ENCODE measurements at places on chromosomes 3 and 15.

DNA sequence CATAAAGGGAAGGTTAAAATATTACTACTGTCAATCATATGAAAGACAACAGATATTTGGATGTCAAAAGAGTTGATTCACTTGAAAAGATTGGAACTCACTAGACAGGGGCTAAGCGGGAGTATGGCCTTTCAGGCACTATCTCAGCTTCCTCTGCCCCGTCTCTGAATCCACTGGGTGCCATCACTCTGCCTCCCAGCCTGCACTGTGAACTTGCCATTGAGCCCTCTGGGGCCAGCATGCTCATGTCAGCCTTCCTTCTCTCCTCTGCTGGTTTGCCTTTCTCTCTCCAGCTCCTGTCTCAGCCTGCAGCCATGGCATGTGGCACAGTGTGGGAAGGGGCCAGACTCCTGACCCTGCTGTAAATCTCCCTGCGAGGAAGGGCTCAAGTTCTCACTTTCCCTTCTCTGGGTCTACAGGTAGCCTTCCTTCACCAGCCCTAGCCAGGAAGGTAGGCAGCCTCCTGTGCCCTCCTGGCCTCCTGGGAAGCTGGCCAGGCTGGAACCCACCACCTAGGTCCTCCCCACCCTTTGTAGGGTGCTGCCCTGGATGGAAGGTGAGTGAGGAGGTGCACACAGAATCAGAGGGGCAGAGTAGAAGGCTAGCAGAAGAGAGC lies 54.0 kb upstream of the SLCO2A1 start:
- no peak for DNase-seq

GRCh38 chr3:16413321-16413720 lies 100.2 kb downstream of the RFTN1 start:
- no peak for DNase-seq

GRCh38 chr15:60179786-60180391 lies 175.8 kb downstream of the FOXB1 start:
- DNase-seq, result peak; percentile 44

DNA sequence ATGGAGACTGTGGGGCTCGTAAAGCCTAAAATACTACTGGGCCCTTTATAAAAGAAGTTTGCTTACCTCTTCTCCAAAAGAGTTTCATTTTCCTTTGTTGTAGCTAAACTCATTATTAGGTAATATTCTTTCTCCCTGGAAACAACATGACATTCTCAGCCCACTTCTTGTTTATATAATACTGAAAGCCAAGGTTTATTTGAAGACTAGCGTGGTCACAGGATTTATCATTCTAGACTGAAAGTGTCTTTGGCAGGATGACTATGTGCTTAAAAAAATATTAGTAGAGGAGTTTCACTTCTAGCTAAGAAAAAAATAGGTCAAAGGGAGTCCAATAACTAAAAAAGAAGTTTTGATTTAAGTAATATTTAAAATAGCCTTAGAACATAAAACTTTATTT lies 1085.2 kb upstream of the CADM2 start:
- DNase-seq, result no peak

DNA sequence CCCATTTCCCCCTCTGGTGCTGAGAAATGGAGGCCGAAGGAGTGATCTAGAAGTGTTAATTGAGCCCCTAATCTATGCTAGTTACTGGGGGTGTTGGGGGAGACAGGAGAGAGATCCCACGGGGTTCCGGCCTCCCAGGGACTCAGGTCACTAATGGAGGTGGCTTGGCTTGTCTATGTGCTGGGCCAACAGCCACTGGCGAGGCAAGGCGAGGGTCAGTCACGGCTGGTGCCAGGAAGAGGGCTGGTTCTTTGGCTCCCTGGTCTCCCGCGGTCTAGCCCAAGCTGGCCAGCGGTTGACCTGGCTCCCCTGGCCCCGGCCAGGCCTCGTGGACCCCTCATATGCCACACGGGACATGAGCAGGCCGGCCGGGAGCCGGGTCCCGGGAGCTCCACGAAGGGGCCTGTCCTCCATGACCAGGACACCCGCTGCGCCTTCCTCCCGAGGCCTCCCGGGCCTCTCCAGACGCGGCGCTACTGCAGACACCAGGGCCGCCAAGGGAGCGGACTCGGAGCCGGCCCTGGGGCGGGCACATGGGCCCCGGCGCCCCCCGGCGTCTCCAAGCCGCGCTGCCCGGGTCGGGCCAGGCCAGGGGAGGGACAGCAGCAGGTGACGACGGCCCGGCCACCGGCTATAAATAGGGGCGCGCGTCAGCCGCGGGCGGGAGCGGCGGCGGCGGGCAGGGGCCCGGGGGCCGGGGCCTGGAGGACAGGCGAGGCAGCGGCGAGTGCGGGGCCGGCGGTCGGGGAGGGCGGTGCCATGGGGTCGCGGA lies at the start of gene ALPK3:
Gene ALPK3 (plus strand): TSS at position 663 of the 772 bp plus-strand sequence. CDS start 97 bp downstream, at position 760.
- no peak for DNase-seq

DNA sequence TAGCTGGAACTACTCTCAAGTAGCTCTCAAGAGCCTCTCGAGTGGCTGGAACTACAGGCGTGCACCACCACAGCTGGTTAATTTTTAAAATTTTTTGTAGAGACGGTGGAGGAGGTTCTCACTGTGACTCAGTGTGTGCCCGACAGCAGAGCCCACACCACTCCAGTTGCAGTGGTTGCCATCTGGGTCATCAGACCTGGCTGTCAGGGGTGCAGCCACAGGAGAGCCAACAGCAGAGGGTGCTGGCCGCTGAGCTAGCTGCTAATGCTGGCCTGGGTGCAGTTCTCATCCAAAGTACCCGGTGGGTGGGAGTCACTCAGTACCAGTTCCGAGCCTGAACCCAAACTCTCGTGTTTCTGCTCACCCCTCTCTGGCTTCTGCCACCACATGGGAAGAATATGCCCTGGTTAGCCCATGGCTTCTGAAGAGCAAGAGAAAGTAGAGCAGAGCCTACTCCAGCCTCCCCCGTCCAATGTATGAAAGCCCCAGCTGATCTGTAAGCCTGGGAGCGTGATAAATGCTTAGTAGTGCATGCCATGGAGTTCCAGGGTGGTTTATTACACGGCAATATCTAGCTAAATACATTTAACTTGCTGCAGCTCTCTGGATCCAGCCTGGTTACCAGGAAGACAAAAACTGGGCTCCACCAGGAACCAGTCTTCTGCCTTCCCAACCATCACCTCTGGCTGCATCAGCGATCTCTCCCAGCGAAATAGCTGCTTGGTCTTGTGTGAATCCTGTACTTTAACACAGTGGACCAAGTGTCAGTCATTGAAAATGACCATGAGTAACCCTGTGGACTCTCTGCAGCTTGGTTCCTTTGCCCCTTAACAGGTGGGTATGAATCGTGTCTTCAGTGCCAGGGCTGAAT lies 17.1 kb downstream of the UMPS start:
- no peak for DNase-seq

- no peak for DNase-seq
Observed at GRCh38 chr15:101191242-101191641, 60.6 kb downstream of the CHSY1 start.

GRCh38 chr15:89091627-89092220 lies 3.5 kb downstream of the ABHD2 start:
- DNase-seq, result no peak

DNA sequence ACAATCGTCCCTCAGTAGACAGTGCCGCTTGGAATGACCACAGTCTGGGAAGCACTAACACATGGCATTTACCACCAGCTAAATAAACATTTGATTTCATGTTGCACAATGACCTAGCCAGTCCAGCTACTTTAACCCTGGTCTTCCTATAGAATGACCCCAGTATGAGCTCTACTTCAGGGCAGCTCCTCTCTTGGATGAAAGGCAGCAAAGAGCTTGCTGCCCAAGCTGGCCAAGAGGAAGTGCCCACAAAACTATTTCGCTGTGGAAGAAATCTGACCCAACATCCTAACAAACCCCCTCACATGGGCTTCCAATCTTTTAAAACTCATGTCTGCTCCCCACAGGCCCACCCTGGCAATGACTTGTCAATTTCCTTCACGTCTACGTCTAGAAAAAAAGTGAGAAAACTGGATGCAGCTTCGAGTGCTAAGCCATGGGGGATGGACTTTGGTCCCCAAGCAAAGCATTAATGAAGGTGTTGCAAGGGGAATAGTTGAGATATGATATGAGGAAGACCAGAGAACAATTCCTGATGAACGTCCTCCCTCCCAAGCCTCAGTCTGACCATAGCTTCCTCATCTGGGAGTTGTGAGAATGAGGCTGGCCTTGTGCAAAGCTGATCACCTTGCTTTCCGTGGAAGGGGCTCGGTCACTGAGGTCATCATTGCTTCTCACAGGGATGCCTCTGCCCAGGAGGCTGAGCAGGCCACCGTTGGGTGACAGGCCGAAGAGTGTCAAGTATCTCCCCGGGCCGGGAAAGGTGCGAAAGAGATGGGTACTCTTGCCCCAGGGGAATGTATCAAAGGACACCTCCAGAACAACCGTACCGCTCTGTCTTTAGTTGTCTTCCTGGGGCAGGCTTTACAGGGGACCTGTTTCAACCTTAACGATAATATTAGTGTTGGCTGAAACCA lies 964 bp downstream of the SLC25A20 start:
- no peak for DNase-seq

GRCh38 chr3:188712248-188712924 lies 459.4 kb upstream of the TPRG1 start:
- no peak for DNase-seq

DNA sequence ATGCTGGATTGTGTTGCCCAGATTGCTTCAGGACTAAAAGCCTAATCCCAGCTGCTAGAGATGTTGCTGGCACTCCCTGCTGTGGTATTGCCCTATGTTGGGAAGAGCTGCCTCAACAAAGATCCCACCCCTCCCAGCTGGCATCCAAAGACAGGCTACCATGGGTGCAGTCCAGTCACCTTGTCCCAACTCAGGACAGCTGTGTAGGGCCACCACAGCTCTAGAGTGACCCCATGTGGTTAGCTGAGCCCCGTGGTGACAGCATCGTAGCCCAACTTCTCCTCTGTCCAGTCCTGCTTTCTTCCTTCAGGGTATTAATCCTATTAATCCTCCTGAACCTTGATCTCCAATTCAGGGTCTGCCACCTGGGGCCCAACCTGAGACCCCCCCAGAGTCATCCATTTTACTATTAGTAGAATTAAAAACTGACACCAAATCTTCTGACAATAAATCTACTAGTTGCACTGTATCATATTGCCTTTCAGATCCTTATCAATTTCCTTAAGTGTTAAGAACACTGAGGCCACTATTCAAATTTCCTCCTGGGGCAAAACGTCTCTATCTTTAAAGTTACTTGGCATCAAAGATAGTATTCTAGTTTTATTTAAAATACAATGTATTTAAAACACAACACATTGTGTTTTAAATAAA lies 83.5 kb downstream of the AQP9 start:
- DNase-seq, result no peak
